ENCODE measurements at places on chromosomes 2 and 18.

DNA sequence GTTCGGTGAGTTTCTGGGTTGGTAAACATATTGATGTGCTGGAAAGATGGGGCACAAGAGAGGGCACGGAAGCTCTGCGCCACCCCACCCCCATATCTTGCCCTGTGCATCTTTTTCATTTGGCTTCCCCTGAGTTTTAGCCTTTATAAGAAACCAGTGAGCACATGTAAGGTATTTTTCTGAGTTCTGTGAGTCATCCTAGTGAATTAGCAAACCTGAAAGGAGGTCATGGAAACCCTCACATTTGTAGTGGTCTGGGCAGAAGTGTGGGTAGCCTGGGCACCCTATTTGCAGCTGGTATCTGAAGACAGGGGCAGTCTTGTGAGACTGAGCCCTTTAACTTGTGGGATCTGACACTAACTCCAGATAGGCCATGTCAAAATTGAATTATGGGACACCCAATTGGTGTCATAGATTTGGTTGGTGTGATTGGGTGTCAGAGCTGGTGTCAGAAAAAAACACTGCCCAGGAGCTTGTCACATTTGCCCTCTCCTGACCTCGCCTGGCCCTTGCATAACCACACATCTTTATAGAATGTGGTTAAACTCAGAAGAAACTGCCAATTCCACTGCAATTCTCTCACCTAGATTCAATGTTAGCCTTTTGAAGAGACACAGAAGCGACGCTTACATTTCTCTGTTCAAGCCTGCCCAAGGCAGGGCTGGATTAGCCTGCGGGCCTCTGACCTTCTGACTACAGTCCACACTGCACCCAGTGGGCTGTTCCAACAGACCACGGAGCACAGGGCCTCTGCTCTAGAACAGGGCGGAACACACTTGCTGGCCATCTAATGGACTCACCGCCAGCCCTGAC is 12.0 kb upstream of the GALM start:
- DNase-seq = no peak

GRCh38 chr2:19933351-19933981 is 31.7 kb upstream of the TTC32 start:
- DNase-seq = no peak

- DNase-seq = no peak
These were observed 88.8 kb downstream of the LRP1B start for GRCh38 chr2:142041996-142042395.

DNA sequence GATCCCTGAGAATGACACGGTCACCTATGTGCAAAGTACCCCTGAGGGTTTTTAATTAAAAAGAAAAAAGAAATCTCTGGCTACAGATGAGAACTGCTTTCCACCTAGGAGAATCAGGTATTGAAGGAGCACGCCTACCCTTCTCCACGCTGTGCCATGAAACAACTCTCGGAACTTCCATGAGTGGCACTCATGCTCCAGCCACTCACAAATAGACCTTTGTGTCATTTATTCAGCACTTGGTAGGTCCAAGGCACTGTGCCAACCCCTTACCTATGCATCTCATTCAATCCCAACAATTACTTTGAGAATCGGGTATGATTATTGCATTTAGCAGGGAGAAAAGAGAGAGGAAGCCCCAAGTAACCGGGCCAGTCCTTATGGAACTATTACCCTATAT is 44.9 kb upstream of the TTC39C start:
- no peak for DNase-seq

- DNase-seq = no peak
These were observed 157.1 kb downstream of the PRPF40A start for GRCh38 chr2:152560166-152560565.

DNA sequence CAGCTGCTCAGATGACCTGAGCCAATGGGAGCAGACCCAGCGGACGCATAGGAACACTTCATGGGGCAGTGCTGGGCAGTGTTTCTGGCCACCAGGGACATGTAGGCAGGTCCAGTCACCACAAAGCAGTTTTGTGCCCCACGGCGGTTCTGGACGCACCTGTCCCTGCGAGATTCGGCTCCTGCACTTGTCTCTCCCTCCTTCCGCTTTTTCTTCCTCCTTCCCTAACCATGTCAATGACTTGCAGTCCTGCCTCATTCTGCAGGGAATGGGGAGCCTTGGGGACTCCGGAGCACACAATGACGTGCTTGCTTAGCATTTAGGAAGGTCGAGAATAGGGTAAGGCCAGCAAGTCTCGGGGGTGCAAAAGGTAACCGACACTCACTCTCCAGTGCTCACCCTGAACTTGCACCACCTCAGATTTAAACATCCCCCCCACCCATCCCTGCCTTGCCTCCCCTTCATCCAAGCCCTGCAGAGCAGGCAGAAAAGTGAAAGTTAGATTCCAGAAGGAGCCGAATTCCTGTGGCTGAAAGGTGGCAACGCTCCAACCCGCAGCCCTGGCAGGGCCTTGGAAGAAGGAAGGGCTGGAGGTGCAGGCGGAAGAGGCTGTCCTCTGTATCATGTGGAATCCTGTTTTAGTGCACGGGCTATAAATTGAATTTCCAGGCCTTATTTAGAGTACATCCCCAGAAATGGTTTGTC is 40.5 kb upstream of the ATG16L1 start:
- DNase-seq = peak; percentile 4

Data from right renal pelvis (tissue), 4 donors.